ENCODE measurements at places on chromosomes 2 and 18. TPM values are rescaled to one million over a fixed set of nuclear protein-coding genes. Genes with fewer than 3 reads are reported as not detected.

The NDC80 gene
- 115 TPM for total RNA-seq

- no peak for DNase-seq
Measured at GRCh38 chr18:57539702-57540101, 46.8 kb downstream of the FECH start.

The ACMSD gene
- not detected for total RNA-seq

GRCh38 chr2:234164493-234165413 is 114.3 kb downstream of the SPP2 start:
- DNase-seq = peak; percentile 78

The LOXHD1 gene
- total RNA-seq = not detected

The ALPI gene
- total RNA-seq = not detected

The ANKRD30B gene
- total RNA-seq = not detected

DNA sequence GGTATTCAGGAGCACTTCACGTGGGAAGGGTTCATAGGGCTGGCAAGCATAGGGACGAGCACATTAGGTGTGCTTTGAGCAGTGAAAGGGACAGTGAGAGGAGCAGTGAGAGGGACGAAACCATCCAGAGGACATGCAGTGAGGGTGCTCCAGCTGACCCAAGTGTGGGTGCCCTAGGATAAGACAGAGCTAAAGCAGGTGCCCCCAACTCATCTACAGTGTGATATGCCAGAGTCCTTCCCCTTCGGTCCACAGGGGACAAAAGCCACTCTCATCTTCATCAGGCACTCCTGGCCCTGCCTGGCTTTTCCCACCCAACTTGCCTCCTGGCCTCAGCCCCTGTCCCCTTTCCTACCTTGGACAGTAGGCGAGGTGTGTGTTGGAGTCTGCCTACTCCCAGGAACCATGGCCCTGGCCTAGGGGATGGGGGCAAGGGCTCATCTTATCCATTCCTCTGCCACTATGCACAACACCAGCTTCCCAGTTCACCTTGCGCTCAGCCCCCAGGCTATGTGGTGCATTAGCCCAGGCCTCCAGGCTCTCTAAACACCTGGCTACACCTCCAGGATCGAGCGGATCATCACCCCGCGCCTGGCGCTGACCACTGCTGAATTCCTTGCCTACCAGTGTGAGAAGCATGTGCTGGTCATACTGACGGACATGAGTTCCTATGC is 16.1 kb upstream of the ANKRD53 start:
- no peak for DNase-seq

GRCh38 chr2:20961858-20962257 is 82.0 kb downstream of the APOB start:
- no peak for DNase-seq

DNA sequence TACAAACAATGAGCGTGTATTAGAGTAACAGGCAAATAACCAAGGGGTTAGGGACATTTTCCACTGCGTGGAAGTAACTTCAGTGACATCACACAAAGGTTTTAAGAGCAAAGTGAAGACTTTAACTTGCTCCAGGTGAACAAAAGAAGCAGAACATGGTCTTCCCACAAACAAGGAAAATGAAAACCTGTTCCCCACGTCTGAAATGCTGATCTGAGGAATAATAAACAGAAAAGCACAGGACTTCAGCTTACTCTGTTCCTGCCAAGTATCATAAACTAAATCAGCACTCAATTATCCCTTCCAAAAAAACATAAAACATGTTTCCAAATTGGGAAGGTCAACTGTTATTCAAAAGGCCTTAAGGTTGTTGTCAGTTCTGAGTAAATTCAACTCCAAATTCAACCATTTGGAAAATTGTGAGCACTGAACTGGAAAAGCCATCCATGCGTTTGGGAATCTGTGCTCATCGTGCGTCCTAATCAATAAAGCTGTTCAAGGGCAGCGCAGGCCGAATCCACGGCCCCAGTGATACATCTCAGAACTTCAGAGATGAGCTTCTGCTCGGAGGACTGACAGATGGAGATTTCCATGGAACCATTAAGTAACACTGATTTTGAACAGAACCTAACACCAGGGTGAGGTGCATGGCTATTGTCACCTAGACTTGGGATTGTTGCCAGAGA is 7.7 kb upstream of the SNTG2 start:
- DNase-seq = no peak

- DNase-seq = no peak
Measured at GRCh38 chr2:21498016-21498415, 374.2 kb downstream of the TDRD15 start.

- no peak for DNase-seq
Measured at GRCh38 chr2:141341444-141341843, 789.4 kb downstream of the LRP1B start.

The ALPG gene
- total RNA-seq = not detected

DNA sequence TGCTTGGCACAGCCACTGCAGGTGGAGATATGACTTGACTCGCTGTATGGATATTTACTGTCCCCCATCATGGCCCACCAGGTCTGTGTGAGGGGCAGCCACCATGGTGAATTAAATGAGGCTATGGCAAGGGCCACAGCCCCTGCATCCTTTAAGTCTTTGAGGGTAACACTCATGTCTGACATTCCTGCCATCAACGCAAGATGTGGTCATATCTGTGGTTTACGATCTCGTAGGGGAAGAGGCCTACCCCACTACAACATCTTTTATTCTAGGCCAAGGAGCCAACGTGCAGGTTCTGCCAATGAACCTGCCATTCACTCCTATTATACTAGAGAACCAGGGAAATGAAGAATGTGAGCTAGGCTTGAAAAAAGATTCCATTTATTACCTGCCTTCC is 381.6 kb upstream of the ID2 start:
- DNase-seq = no peak

The SCN2A gene
- total RNA-seq = not detected

DNA sequence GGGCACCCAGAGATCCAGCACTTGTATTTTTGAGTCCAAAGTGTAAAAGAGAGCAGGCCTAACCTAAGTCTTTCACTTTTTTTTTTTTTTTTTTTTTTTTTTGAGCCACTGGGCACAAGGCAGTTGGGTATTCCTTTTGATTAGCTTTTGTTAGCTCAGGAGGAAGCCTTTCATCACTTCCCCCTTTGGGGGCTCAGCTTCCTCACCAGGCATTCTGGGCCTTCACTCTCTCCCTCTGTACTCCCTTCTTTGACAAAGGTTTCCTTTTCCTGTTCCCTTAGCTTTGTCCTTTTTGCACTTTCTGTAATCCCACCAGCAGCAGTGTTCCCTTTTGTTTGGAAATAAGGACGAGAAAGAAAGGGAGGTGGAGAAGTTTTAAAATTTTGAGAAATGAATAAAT is 88.2 kb downstream of the PKP4 start:
- DNase-seq = no peak

GRCh38 chr2:238569507-238570195 is 142.9 kb downstream of the ASB1 start:
- no peak for DNase-seq

The ITM2C gene
- total RNA-seq = not detected

GRCh38 chr2:118046634-118047210 is 32.9 kb upstream of the CCDC93 start:
- DNase-seq = peak; percentile 70

GRCh38 chr2:159941729-159942128 is 120.7 kb downstream of the PLA2R1 start:
- no peak for DNase-seq

The LHCGR gene
- total RNA-seq = not detected

GRCh38 chr2:237583385-237584295 is 6.9 kb downstream of the RAB17 start:
- DNase-seq = no peak

GRCh38 chr2:42819160-42819559 is 26.8 kb upstream of the HAAO start:
- no peak for DNase-seq

GRCh38 chr2:176742271-176742670 is 470.3 kb upstream of the HNRNPA3 start:
- DNase-seq = no peak

The TFCP2L1 gene
- total RNA-seq = 1.4 TPM

Measured in OCI-LY7 (cell line).